Endothelial cell (in vitro differentiated cells): ENCODE measurements at places on chromosomes 6 and 20.

DNA sequence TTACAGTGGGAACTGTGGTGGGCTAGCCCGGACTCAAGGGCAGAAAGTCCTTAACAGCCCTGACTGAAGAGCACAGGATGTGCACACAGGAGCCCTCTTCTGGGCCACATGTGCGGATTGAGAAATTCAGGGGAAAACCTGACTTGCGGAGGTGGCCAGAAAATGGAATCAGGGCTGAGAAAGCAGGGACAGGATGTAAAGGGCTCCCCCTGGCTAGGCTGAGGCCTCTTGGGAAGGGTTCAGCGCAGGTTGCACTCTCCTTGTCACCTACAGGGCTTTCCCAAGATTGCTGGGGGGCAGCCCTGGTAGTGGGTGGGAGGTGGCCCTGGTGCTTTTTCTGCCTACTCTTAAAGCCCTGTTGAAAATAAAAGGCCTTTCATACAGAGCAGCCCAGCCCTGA, 251.2 kb downstream of the SLC24A3 start:
- DNase-seq: no peak

DNA sequence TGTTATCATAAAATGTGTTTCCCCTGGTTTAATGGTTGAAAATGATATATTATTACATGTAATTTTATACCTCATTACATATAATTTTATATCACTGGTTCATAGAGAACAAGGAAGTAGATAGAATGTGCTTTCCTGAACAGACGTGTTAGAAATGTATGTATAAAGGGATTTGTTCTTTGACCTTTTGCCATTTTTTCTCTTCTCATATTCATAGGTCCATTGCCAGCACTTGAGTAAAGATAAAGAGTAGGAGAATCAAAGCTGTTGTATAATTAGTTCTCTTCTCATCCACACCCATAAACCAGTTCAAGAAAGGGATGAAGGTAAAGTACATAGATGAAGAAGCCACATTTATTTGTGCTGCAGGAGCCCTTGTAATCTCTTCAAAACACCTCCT, 46.7 kb downstream of the RNF217 start:
- DNase-seq: no peak

GRCh38 chr6:135353113-135353512, 144.4 kb downstream of the AHI1 start:
- no peak for DNase-seq

DNA sequence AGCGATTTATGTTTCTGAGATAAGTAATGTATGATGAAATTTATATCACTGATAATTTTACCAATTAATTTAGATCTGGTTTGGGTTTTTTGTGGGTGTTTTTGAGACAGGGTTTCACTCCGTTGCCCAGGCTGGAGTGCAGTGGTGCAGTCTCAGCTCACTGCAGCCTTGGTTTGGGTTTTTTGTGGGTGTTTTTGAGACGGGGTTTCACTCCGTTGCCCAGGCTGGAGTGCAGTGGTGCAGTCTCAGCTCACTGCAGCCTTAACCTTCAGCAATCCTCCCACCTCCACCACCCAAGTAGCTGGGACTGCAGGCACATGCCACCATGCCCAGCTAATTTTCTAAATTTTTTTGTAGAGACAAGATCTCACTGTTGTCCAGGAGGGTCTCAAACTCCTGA, 13.0 kb downstream of the MRS2 start:
- DNase-seq: no peak

GRCh38 chr6:130098317-130098716, 79.9 kb downstream of the L3MBTL3 start:
- DNase-seq: no peak

DNA sequence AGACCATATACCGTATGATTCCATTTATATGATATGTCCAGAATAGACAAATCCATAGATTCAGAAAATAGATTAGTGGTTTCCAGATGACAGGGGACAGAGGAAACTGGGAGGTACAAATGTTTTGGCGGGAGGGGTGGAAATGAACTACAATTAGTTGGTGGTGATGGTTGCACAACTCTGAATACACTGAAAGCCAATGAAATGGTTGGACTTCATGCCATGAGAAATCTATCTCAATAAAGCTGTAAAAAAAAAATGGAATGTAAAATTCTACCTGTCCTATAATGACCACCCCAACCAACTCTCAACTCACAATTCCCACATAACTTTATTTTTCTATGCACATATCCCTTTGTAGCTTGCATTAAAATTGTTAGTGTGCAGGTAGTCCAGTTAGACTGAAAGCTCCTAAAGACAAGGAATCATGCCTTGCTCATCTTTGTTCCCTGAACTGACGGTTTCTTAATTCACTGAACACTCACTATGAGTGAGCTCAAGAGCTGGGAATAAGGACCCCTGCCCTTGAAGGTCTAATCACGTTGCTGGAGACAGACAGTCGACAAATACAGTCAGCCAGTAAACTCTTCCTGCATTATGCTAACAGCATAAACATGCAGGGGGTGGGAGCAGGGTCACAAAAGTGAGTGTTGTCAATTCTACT, 1.4 kb downstream of the DCDC2 start:
- no peak for DNase-seq

DNA sequence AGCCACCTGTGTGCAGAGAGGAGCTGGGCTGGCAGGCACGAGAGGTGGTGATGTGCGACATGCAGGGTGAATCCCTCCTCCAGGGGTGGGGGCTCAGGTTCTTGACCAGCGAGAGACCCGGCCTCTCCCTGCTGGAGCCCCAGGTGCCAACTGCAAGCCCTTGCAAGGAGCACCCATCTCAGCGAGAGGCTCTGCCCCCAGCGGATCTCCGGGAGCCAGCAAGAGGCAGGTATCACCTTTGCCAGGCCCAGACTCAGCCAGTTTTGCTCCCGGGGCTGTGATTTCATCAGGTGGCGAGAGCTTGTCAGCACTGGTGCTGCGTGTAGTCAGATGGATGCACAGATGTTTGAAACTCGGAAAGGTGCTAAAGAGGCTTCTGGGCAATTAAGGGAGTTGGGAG, 87.7 kb downstream of the TFAP2C start:
- DNase-seq: no peak

DNA sequence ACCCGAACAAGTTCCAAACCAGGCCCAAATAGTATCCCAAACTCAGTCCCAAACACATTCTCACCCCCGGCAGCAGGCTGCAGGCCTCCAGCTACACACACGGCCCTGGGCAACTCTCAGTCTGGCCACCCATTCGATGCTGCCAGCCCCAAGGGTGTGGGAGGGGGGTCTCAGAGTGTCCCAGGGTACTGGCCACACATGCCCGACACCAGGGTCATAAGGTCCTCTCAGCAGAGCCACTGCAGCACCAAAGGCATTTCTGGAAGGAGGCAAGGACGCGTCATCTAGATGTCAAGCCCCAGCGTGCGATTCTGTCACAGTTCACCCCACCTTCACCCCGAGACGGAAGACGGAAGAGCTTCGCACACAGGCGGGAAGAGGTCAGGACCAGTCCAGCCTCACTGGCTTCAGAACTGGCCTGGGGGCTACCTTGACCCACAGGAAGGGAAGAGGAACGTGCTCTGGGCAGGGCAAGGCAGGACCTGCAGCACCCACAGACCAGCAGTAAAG, 9.5 kb downstream of the MYL9 start:
- DNase-seq: no peak

GRCh38 chr6:104638841-104639290, 220.9 kb downstream of the HACE1 start:
- DNase-seq: no peak

DNA sequence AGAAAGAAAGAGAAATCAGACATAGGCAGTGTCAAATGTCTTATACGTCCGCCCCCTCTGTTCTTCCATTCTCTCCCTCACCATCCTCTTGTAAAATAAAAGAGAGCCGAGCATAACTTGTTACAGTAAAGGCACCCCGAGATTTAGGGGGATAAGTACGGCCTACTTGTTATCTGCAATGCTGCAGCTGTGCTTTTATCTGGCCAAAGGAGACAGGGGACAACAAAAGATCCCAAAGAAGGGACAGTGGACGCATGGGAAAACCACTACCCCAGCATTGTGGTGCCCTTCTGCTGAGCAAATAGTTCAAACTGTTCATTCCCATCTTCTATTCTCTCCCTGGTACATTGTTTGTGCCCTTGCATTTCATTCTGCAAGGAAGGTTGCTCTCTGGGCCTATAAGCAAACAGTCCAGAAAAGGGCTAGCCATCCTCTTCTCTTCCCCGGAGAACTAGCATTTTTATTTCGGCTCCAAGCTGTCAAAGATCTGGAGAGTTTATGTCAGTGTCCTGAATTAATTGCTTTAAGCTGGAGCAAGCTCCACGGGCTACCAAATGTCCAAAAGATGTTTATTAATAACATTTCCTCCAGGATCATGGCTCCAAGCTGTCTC, 22.3 kb downstream of the FOXA2 start:
- no peak for DNase-seq

DNA sequence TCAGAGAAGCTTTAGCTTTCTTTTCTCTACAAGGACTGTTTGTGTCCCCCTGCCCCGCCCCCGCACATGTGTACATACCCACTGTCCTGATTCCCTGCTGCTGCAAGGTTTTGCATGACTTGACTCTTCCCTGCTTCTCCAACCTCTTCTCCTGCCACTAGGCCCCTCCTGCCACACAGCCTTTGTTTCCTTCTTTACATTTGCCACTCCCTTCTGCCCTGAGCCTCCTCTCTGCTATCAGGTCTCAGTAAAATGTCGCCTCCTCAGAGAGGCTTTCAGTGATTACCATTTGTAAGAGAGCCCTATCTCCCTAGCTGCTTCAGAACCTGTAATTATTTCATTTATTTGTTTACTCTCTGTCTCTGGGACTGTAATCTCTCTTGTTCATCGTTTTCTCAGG, 56.4 kb upstream of the VSTM2L start:
- no peak for DNase-seq

DNA sequence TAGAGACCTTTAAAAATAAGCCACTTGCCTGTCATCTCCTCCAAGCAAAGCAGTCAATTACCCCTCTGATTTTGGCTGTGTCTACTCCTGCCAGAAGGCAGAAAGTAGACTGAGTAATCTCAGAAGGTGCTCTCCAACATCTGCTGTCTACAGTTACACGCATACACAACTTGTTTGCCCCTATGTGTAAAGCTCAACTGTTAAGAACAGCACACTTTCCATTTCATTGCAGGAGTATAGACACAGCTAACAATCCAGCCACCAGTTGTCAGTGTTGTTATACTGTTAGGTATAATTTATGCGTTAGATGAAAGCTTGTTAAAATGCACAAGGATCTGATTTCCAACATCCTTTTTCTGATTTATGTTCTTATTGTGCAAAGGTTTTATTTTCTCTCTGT, 88.2 kb downstream of the SAMD3 start:
- no peak for DNase-seq

- DNase-seq: peak; percentile 48
Observed at GRCh38 chr6:17725083-17725482, 18.4 kb upstream of the NUP153 start.

- DNase-seq: no peak
Observed at GRCh38 chr6:14200047-14200446, 82.5 kb downstream of the CD83 start.

GRCh38 chr20:56259948-56260347, 11.4 kb downstream of the MC3R start:
- DNase-seq: no peak

GRCh38 chr6:160393891-160394653, 45.9 kb downstream of the SLC22A3 start:
- no peak for DNase-seq

DNA sequence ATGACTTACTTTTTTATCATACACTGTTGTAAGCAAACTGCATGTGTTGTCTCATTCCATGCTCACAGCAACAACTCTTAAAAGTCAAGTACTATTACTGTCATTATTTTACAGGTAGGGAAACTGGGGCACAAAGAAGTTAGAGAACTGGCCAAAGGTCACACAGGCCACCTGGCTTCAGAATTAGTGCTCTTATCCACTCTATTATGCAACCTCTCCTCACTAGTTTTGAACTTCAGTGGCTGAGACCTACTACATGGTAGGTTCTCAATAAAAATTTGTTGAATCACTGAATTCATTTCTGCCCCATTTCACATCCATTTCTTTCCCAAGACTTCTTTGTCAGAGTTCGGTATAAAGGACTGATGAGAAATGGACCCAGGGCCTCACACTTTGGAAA, 2.3 kb upstream of the BTN3A3 start:
- DNase-seq: no peak

- no peak for DNase-seq
Observed at GRCh38 chr6:148628251-148628650, 118.6 kb upstream of the UST start.

- no peak for DNase-seq
Observed at GRCh38 chr6:145863988-145864616, 49.5 kb upstream of the FBXO30 start.

GRCh38 chr6:3273707-3274521, 15.2 kb downstream of the PSMG4 start:
- no peak for DNase-seq
